ENCODE measurements at places on chromosomes 12 and 14.

GRCh38 chr14:79376557-79376956 lies 834.7 kb downstream of the DIO2 start:
- no peak for DNase-seq

DNA sequence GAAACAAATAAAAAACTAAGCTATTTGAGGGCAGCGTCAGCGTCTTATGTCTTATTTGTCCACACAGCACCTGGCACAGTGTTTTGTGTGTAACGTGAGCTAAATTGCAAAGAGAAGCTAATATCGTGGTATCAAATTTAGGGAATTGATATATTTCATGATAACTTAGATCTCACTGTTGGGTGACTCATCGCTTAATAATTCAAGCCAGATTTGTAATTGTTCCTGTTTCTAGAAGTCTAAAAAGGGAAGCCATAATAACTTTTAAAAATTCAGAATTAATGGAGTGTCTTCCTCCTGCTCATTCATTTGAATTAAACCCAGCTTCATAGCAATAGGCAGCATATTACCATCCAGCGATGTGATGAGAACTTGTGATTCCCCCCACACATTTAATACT lies 214.7 kb downstream of the PDZRN4 start:
- DNase-seq, result no peak

- DNase-seq, result no peak
Measured at GRCh38 chr14:102802834-102803523, 25.7 kb downstream of the TRAF3 start.

GRCh38 chr12:56954057-56954957 lies 3.1 kb downstream of the RDH16 start:
- DNase-seq, result no peak

DNA sequence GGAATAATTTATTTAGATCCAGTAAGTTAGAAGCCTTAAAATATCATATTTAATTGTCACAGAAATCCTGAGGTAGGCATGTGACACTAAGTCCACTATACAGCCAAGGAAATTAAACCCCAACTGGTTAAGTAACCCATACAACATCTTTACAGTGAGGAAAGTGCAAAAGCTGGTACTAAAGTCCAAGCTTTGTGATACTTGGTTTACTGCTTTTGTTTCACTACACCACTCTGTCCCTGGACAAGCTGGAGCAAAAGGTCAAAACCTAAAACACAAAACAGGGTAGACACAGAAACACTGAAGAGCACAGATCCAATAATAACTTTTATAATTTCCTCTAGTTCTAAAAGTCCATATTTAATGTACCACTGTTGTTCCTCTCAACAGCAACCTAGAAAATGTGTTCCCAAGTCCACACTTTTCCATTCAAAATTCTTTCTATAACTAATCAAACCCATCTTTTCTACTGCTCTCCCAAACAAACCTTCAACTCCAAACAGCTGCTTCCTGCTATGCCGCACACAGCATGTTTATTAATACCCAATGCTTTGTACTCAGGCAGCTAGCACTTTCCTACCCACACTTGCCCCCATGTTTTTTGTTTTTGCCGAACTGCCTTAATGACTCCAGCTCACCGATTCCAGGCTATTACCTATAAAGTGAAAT lies 90.9 kb downstream of the MED13L start:
- DNase-seq, result no peak

DNA sequence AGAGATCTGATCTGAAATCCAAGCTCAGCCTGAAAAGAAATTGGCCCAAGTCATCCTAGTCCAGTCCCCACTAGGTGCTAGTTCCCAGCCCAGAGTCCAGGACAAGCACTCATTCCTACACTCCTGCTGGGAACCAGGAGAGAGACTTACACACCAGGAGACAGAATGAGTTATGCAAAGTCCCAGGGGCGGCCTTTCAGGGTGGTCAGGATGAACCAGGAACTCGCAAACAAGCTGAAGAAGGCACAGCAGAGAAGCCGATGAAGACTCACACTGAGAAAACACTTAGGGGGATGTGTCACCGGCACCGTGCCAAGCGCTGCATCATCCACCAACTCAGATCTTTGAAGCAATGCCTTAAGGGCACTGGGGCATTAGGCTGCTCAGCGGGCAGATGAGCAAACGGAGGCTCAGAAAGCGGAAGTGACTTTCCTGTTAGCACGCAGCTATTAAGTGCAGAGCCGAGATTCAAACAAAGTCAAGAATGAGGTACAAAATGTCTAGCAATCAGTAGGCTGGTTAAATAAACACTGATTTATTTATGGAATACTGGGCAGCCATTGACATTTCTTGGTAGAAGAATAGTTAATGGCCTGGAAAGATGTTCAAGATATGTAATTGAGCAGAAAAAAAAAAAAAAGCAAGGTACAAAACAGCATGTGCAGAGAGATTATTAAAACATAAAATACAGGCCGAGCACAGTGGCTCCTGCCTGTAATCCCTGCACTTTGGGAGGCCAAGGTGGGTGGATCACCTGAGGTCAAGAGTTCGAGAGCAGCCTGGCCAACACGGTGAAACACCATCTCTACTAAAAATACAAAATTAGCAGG lies 78.7 kb downstream of the LRRC74A start:
- DNase-seq, result peak; percentile 99

GRCh38 chr12:68259318-68259940 lies 6.0 kb upstream of the IL22 start:
- no peak for DNase-seq

DNA sequence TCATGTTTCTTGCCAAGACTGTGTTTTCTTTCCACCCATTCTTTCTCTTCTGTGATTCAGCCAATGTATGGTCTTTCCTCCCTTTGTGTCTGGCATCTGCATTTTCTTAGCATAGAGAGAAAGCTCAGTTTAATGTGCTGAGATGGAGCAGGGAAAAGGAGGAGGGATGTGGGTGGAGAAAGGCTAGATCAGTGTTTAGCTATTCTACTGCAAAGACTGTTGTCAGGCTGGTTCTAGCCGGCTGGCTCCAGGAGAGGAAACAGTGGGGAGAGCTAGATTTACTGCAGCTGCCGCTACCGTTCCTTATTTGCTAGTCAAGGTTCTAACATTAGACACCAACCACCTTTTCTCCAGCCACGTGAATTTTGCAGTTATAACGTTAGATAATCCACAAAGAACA lies 5.2 kb upstream of the RIMKLB start:
- DNase-seq, result peak; percentile 60

- peak; percentile 82 for DNase-seq
Measured at GRCh38 chr12:12319451-12320183, 30.4 kb downstream of the MANSC1 start.

DNA sequence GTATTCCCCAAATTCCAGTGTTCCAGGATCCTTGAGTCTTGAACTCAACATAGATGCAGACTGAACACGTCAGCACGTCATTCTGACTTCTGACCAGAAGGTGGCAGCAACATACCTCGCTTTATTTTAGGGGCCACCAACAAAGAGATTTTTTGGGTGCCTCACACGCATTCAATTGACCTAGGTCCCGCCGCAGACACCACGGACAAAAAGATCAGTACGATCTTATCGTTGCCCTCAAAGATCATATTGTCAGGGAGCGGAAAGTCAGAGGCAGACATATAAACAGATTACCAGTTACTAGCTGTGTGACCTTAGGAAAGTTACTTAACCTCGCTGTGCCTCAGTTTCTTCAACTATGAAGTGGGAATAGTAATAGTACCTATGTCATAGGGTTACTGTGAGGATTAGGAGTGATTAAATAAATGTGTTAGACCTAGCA lies 6.5 kb upstream of the PRPH start:
- DNase-seq, result peak; percentile 35

DNA sequence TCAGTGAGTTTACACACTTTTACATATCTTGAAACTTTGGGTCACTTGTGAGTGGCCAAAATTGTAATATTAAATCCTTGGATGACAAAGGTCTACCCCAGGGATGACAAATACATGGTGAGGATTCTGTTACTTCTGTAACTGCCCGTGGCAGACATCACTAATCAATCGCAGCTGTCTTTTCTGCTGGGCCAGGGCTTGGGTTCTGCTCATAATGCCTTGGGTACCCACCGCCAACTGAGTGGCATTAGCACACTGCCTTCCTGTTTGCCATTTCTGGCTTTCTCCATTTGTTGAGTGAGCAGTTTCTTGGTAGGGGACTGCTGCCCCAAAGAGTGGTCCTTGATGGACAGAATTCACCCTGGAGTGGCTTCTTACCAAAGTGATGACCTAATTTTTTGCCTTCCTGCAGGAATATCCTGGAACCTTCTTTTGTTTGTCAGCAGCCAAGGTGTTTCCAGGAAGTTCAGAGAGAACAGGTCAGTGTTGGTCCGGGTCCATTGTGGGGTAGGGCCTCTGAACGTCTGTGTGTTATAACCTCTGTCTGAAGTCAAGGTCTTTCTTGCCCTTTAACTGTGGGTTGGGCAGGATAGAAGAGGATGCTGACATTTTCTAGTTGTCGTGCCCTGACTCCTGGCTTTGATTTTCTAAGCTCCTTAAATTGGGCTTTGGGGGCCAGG lies 6.2 kb downstream of the TSPAN9 start:
- DNase-seq, result no peak

DNA sequence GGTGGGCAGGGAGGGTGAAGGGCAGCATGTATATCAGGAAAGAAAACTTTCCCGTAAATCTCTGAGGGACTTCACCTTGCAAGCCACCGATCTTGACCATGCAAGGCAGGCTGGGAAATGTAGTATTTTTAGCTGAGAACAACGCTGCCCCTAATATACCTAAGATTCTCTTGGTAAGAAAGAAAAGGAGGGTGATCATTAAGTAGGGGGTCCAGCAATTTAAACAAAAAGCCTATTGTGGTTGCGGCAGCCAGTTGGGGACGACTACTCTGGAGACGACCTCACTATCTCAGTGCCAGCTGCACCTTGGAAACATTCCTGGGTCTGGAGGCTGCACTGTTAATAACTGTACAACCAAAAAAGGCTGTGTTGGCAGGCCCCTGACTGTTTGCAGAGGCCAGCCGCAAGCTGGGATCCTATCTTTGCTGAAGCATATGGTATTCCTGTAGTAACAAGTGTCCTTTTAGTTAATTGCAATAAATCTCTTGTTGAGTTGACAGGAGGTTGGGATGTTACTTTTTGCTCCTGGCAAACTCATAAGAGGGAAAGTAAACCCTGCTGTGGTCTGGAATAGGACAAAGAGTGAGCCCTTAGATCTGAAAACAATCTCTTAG lies 6.4 kb downstream of the APOLD1 start:
- DNase-seq, result no peak

DNA sequence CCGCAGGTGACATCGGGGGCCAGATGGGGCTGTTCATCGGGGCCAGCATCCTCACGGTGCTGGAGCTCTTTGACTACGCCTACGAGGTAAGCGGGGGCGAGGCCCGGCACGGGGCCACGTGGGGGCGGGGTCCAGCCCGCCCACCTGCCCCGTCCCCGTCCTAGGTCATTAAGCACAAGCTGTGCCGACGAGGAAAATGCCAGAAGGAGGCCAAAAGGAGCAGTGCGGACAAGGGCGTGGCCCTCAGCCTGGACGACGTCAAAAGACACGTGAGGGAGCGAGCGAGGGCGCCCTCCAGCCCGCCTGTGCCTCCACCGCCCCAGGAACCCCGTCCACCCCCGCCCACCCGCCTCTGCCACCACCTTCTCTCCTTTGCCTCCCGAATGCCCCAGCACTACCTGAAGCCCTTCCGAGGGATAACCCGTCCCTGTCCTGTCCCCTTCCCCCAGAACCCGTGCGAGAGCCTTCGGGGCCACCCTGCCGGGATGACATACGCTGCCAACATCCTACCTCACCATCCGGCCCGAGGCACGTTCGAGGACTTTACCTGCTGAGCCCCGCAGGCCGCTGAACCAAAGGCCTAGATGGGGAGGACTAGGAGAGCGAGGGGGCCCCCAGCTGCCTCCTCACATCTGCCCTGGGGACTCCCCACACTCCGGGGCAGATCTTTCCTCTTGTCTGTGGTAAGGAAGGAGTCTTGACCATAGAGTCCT lies 3.9 kb upstream of the SMARCD1 start:
- DNase-seq, result no peak

- no peak for DNase-seq
Measured at GRCh38 chr12:93347054-93347785, 30.5 kb upstream of the NUDT4 start.

GRCh38 chr12:68324531-68324930 lies 7.6 kb downstream of the MDM1 start:
- DNase-seq, result peak; percentile 37

GRCh38 chr12:109277899-109278762 lies 31.0 kb downstream of the FOXN4 start:
- DNase-seq, result no peak

- no peak for DNase-seq
Measured at GRCh38 chr14:78253986-78254385, 83.8 kb downstream of the NRXN3 start.

DNA sequence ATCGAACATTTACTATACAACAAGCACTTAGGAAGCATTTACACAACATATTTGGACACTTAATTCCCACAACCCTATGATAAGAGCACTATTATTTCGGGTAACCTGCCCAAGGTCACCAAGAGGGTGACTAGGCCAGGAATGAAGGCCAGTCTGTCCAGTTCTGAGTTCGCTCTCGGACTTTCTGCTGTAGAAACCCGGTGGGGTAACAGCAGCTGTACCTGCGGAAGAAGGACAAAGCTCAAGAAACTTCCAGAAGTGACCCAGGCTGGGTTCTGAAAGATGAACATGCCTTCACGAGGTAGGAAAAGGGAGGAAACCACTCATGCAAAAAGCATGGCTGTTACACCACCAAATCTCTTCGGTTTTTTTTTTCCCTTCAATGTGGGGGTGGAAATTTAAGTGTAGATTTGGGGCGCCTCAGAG lies 10.8 kb downstream of the PLA2G1B start:
- no peak for DNase-seq

DNA sequence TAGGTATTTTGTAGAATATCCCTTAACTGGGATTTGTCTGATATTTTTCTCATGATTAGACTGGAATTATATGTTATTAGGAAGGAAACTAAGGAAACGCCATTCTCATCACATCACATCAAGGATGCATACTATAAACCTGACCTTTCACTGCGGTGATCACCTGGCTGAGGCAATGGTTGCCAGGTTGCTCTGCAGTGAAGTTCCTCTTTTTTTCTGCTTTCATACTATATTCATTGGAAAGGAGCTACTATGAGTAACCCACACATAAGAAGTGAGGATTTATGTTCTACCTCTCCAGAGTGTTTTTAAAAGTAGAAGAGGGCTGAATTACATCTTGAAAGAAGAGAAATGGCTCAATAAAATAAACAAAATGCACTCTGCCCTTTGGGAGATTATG lies 31.0 kb upstream of the GRIP1 start:
- DNase-seq, result no peak

GRCh38 chr14:92967346-92967926 lies 44.5 kb downstream of the CHGA start:
- DNase-seq, result no peak
